ENCODE measurements at places on chromosomes 6 and 20.

DNA sequence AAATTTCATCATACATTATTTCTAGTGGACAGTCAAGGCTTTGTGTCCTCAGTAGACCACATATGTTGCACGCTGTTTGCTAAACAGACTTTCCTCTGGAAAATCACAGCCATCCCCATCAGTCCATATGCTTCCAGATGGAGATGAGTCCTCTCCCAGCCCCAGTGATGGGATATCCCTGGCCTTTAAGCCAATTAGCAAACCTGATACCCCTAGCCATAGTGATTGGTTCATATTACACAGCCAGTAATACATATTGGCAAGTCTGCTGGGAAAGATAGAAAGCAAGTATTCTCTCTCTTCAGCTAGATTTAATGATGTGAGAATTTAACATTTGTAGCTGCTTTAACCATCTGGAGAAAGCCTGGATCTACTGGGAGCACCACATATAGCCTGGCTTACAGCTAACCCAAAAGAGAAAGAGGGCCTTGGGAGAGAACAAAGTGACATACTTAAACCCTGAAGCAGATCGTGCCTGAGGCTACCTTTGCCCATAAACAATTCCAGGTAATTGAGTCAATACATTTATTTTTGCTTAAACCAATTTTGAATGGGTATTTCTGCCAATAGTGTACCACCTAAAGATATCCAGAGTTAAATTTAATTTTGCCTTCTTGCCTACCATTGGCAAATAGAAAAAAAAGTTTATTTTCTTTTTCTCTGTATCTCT is 103.5 kb upstream of the HIVEP1 start:
- DNase-seq, result no peak

GRCh38 chr6:100322886-100323285 is 141.8 kb downstream of the SIM1 start:
- no peak for DNase-seq

DNA sequence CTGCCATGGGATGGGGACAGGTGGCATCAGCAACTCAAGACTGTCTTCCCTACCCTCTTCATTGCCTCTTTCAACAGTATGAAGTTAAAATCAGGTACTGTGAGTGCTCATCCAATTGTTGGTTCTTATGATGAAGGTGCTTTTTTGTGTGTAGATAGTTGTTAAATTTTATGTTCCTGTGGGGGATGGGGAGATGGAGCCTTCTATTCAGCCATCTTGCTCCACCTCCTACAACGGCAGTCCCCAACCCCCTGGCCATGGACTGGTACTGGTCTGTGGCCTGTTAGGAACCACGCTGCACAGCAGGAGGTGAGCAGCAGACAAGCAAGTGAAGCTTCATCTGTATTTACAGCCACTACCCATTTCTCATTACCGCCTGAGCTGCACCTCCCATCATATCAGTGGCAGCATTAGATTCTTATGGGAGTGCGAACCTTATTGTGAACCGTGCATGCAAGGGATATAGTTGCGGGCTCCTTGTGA is 47.8 kb upstream of the TOP1 start:
- DNase-seq, result no peak

- no peak for DNase-seq
These were observed 11.9 kb downstream of the MDFI start for GRCh38 chr6:41650120-41650519.

DNA sequence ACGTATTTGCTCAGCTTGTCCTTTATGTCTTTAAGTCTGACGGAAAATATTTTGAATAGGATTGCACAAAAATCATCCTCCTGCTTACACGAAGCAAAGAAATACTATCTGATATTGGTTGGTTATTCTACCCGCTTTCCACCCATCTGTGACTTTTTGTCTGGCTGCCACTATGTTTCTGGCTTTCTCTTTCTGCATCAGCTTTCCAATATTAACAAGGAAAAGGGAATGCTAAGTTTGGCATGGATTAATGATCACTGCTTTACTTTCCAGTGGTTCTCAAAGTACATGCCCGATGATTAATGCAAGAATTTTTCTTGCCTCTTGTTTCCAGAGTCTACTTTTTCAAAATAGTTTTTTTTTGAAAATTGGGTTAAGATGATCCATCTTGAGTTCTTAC is 57.0 kb downstream of the RNF144B start:
- DNase-seq, result no peak

GRCh38 chr20:41499961-41500725 is 118.0 kb downstream of the CHD6 start:
- peak; percentile 65 for DNase-seq

- peak; percentile 53 for DNase-seq
These were observed 1.2 kb upstream of the CD24 start for GRCh38 chr6:106975738-106976064.

GRCh38 chr20:48875233-48875913 is 46.1 kb upstream of the ARFGEF2 start:
- no peak for DNase-seq

DNA sequence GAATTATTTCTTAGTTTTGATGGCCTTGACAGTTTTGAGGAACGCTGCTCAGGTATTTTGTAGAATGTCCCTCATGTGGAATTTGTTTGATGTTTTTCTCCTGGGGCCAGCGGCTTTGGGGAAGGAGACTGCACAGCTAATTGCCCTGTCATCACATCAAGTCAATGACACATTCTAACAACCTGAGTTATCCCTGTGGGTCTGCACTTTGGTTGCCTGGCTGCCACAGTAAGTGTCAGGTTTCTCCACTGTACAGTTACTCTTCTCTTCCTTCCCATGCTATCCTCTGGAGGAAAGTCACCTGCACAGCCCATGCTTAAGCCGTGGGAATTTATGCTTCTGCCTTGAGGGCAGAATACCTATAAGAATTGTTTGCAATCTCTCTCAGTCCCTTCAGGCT is 1.4 kb upstream of the TREML4 start:
- peak; percentile 76 for DNase-seq

GRCh38 chr6:73667798-73668197 is 14.0 kb upstream of the SLC17A5 start:
- no peak for DNase-seq

DNA sequence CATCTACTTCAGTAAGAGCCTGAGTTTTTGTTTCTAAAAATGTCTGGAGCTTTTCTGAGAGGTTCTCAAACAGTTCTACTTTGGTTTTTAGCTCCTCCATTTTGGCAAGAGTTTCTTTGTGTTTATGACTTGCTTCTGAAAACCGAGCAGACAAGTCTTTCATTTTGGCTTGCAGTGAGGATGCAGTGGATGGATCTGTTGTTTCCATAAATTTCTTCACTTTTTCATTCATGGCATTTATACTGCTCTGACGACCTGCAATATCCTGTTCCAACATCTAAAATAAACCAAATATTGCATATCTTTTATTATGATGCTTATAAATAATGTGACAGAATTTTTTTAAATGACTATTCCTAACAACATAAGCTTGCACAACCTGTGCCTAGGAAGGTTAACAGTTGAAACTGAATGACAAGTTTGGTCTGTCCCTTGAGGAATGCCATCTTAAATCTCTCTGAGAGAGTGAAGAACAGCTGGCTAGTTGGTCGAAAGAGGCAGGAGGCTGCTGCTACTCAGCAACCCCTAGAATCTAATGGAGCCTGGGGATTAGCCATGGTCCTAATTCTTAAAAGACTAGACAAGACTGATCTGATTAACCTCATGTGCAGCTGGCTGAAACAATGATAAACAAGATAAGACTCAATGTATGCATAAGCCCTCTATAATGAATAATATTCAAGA is 69.8 kb downstream of the DST start:
- DNase-seq, result no peak

DNA sequence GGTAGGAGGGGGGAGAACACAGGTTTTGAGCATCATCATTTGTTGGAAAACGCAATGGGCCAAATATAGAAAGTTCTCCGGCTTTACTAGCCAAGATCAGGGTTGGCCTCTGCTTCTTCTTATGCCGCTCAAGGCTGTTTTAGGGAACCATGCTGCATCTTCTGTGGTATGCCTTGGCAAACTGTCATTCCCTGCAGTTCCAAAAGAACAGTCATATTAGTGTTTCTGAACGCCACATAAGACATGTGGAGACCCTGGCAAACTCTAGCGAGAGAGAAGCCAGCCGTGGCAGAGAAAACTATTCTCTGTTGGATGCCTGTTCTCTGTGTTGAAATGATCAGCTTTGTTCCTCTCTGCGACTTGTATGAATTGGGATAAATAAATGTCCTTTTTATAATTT is 10.8 kb downstream of the ACTR5 start:
- no peak for DNase-seq

GRCh38 chr6:123966618-123967017 is 163.0 kb downstream of the NKAIN2 start:
- no peak for DNase-seq

GRCh38 chr6:53540129-53540692 is 4.7 kb downstream of the GCLC start:
- no peak for DNase-seq

GRCh38 chr20:42688576-42688975 is 501.1 kb downstream of the PTPRT start:
- DNase-seq, result no peak

- DNase-seq, result no peak
These were observed 4.9 kb downstream of the CENPQ start for GRCh38 chr6:49468042-49468441.

- no peak for DNase-seq
These were observed 13.7 kb downstream of the KCNS1 start for GRCh38 chr20:45087097-45087790.

DNA sequence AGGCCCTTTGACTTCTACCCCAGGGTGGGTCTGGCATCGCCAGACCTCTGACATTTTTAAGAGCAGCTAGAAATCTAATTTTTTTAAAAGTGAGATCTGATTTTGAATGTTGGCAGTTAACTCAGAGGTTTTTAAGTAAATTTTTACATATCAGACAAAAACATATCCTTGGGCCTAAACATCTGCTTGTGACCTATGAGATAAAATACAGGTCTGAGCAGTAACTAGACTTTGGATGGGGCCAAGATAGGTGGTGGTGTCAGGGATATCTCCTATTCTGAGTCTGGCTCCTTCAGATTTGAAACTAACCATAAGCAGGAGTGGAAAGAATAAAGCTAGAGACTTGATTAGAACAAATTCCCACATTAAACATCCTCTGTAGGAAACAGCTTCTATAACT is 17.6 kb downstream of the RALY start:
- DNase-seq, result no peak

GRCh38 chr20:50389438-50389807 is 120.8 kb upstream of the PTPN1 start:
- DNase-seq, result no peak

- DNase-seq, result no peak
These were observed 111.2 kb downstream of the NFATC2 start for GRCh38 chr20:51431321-51431720.

- DNase-seq, result no peak
These were observed 366.1 kb downstream of the MAFB start for GRCh38 chr20:40322941-40323340.

DNA sequence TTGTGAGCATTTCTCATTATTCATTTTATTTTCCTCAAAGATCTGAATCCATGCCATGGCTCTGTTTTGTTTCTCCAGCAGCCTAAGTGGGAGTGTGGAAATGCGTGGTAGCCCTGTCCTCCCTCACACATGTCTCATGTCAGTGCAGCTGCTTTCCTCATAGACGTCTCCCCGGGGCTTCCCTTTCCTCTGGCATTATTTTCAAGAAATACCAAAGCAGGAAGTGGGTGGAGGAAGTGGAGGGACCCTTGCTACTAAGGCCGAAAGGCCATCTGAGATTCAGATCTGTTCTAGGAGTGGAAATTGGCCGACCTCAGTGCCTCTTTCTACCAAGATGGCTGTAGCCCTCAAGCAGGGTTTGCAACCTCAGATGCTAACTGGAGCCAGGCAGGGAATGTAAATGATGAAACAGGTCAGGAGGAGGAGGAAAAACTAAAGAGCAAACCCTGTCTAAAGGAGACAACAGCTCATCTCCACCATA is 420.9 kb upstream of the PLCB4 start:
- no peak for DNase-seq

DNA sequence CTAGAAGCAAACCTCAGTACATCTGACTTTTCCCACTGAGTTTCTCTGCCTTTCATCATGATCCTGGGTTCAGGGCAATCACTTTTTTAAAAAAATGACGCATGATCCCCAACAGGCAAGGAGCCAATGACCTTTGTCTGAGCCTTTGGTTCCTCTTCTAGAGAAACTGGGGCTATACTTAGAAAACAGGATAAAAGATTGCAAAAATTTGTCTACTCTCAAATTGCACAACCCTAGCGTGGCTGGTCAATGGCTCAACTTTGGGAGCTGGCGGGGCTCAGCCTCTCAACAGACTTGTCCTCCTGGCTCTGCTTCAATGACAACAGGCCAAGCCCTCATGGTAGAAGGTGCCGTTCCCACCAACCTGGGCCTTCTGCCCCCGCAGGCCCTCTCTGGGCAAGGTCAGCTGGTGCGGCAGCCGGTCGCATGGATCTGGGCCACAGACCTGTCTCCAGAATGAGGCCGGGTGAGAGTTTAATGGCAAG is 48.7 kb downstream of the PDYN start:
- no peak for DNase-seq

- peak; percentile 67 for DNase-seq
These were observed 121.3 kb upstream of the NHSL1 start for GRCh38 chr6:138620630-138621029.

DNA sequence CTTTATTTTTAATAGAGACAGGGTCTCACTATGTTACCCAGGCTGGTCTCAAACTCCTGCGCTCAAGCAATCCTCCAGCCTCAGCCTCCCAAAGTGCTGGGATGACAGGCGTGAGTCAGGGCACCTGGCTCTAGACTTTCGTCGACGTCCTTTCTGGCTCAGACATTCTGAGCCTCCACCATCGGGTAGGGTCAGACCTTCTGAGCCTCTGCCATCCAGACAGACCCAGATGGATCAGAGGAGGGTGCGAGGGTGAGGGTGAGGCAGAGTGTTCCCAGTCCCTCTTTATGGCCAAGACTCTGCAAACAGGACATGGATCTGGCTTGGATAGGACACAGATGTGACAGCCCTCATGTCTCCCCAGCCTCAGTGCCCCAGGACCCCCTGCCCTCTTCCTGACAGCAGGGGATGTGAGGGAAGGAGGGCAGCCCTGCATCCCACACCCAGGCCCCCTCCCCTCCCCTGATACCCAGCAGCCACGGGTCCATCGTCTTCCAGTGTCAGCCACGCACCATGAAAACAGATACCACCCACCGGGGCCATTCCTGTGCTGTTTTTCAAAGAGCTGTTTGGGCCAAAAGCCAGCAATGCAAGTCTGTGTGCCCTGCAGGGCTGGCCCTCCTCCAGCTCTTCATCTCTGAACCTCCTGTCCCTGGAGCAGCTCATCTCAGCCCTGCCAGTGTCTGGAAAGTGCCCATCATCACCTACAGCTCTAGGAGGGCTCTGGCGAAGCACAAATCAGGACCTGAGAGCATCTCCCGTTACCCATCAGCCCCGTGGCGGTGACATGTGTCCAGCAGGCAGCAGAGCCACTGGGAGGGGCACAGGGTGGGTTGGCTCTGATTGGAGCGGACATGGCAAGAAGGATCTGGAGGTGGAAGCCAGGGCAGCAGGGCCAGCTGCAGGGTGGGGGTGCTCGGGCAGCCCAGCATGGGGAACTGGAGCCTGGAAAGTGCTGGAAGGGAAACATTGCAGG is 208.4 kb downstream of the PREX1 start:
- no peak for DNase-seq

- no peak for DNase-seq
These were observed 638 bp upstream of the MYL9 start for GRCh38 chr20:36540551-36541211.
